Panc1 (cell line): ENCODE measurements at places on chromosomes 5 and 9. TPM values are rescaled to one million over a fixed set of nuclear protein-coding genes. Genes with fewer than 3 reads are reported as not detected.

Gene IFNA21
- total RNA-seq = not detected

Gene TEX48
- not detected for total RNA-seq

Gene CRHBP
- total RNA-seq = 0.10 TPM

Gene SAXO1
- not detected for total RNA-seq

Gene PDE4D
- 2.4 TPM for total RNA-seq

Gene PPP3R2
- total RNA-seq = not detected

Gene SH3PXD2B
- total RNA-seq = 39.7 TPM

Gene PAPPA
- 1.2 TPM for total RNA-seq

Gene ECSCR
- total RNA-seq = not detected

Gene CFAP90
- total RNA-seq = 0.69 TPM

Gene ANXA1
- total RNA-seq = 72.0 TPM

Gene FAXDC2
- total RNA-seq = 0.39 TPM
